ENCODE measurements at places on chromosomes 2 and 18.

DNA sequence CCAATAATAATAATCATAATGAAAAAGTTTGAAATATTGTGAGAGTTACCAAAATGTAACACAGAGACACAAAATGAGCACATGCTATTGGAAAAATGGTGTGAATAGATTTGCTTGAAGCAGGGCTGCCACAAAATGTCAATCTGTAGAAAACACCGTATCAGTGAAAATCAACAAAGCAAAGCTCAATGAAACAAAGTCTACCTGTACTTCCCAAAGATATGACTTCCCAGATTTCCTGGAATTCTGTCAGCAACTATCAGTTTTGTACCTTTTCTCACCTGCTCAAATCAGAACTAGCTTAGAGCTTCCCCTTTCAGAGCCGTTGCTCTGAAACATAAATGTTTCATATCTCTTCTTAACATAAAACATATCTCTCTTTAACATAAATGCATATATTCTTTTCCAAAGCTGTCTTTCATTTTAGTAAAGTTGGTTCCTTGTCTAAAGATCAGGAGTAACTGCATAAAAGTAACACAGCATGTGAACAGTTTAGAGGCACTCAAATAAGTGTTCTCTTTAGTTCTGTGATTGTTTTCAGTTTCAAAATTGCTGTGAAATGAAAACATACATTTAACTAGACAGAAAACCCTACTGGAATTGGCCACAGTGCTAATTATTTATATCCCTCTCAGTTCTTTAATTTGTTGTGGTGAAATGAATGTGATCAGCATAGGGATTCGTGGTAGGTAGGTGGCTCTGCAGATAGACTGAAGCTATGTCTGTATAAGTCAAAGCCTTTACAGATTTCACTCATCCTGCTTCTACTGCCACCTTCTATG, 262.5 kb downstream of the KCNJ3 start:
- DNase-seq: no peak

- no peak for DNase-seq
Measured at GRCh38 chr2:223537651-223538601, 64.2 kb downstream of the SCG2 start.

- DNase-seq: peak; percentile 43
Measured at GRCh38 chr18:44771956-44772917, 91.5 kb downstream of the SETBP1 start.

- no peak for DNase-seq
Measured at GRCh38 chr2:4358837-4359236, 655.5 kb downstream of the DCDC2C start.

DNA sequence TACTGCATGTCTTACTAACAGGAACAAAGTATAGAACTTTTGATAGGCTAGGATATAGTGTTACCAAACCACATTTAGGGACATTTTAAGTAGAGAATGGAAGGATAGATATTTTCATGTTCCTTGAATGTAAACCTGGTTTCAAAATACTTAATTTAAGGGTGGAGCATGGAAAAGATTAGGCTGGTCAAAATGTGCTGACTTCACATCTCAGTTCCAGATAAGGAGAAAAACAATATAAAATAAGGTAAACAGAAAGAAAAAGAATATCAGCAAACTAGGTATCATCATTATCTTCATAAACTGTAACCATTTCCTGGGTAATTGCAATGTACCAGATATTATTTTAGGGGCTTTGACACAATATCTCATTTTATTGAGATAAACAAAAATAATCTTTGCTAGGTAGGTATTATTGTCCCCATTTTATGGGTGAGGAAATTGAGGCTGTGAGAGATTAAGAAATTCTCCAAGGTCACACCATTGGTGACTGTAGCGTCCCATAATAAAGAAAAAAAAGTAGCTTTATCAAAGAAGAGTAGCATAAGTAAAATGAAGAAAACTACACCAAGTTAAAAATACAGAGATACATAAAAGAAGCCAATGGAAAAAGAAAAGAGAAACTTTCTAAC, 3.6 kb downstream of the PDE11A start:
- DNase-seq: no peak

GRCh38 chr18:33830213-33830612, 252.2 kb downstream of the ASXL3 start:
- DNase-seq: no peak

DNA sequence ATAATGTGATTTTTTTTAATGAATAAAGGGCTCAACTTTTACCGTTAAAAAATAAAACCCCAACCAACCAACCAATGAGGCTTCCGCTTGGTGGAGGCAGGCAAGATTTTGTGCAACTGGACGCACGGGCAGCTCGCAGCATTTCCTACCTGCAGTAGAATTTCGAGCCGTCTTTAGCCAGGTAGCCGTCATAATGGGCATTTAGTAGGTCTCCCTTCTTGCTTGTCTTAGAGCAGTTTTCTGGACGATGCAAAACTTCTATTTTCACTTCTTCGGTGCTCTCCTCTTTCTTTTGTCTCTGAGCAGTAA, 316 bp downstream of the FKBP7 start:
- DNase-seq: no peak

All from tibial nerve (tissue), 4 donors.